ENCODE measurements at places on chromosomes 16 and 17.

GRCh38 chr17:82528484-82529265 lies 9.1 kb downstream of the FOXK2 start:
- no peak for DNase-seq

- DNase-seq = no peak
Measured at GRCh38 chr17:3002538-3003295, 60.7 kb downstream of the OR1D5 start.

DNA sequence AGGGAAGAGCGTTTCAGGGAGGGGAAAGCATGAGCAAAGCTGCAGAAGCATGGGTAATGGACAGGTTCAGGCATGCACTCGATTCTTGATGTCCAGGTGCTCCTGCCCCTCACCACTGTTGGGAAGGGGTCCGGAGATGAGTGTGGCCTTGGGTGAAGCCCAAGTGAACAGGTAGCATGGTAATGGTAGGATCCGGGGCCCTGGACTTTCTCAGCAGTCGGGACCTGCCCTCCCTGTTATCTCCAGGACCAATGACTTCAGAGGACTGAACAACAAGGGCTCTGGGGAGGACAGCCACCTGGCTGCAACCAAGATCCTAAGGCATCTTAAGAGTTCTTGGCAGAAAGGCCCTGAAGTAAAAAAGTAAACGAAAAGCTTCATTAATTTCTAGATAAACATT lies 306.8 kb downstream of the CPPED1 start:
- DNase-seq = no peak

DNA sequence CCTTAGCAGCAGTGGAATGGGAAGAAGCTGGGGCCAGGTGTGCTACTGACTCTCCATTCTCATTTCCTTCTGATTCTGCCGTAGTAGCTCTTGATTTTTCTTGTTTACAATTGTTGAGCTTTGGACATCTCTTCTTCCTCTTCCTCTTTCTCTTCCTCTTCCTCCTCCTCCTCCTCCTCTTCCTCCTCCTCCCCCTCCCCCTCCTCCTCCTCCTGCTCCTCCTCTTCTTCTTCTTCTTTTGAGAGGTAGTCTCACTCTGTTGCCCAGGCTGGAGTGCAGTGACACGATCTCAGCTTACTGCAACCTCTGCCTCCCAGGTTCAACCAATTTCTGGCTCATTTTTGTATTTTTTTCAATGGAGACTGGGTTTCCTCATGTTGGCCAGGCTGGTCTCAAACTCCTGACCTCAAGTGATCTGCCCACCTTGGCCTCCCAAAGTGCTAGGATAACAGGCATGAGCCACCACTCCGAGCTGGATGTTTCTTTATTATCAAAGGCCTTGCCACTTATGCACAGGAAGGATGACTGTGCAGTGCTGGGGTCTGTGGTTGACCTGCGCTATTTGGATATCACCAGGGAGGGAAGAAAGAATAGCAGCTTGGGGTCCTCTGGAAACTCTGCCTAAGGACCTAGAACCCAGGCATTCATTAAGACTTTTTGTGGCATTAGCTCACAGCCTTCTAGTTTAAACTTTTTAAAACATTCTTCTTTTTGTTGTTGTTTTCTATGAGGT lies 127.8 kb upstream of the KCNJ16 start:
- DNase-seq = no peak

DNA sequence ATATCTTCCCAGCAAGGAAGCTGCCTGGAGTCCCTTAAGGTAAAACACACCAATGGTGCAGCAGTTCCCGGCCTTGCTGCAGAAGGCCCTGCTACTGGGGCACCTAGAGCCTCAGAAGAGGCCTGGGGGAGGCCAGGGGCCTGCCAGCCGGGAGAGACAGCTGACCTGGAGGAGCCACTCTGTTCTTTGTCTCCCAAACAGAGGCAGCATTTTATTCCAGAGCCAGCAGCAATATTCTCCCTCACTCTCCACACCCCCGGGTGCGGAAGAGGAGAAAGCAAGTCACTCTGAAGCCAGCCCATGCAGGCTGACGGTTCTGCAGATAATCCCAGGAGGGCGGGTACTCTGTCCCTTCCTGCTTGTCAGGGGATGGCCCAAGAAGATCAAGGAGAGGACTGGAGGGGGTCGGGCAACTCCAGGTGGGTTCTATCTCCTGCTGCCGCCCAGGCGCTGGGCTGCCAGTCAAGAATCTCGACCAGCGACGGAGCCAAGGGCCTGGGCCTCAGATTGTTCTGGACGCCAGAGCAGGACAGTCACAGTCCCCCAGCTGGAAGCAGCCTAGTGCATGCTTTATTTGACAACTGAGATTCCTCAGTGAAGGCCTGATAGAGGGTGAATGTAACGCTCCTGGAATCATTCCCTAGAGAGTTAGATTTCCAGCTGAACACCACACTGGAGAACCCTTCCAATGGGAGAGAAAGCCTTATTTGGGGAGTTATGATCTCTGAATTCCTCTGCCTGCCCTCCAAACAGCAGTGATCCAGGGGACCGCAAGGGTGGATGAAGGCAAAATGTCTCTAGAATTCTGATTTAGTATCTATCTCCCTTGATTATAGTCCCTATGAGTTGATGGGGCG lies 1.1 kb upstream of the KIFC3 start:
- DNase-seq = no peak

DNA sequence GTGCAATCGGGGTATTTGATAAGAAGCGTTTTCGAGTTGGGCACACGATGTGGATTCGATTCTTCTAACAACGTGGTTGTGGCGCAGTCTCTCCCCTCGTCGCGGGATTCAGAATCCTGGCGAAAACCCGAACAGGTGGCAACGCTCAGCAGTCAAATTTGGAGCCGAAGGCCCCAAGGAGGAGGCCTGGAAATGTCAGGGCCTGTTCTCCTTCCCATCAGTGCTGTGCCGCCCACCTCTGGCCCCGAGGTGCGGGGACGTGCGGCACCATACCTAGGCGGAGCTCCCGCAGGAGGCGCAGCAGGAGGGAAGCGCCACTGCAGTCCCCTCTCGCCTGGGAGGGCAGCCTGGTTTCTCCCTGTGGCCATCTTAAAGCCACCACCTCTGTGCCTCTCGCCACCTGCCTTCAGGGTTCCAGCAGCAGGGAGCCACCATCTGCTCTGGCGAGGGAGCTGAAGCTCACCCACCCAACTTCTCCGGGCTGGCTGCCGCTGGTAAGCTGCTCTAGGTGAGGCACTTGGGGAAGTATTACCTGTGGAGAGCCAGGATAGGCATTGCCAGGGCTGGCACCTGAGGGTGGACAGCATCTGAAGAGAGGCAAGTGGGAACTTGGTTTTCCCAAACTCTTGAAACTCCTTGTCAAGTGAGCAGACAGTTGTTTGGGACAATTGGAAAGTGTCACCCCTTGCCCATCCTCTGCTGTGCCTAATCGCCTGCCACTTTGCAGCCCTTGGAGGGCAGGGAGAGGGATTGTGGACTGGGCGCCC lies 2.6 kb upstream of the AATF start:
- DNase-seq = no peak

- DNase-seq = no peak
Measured at GRCh38 chr17:80374732-80375585, 40.0 kb upstream of the ENDOV start.

DNA sequence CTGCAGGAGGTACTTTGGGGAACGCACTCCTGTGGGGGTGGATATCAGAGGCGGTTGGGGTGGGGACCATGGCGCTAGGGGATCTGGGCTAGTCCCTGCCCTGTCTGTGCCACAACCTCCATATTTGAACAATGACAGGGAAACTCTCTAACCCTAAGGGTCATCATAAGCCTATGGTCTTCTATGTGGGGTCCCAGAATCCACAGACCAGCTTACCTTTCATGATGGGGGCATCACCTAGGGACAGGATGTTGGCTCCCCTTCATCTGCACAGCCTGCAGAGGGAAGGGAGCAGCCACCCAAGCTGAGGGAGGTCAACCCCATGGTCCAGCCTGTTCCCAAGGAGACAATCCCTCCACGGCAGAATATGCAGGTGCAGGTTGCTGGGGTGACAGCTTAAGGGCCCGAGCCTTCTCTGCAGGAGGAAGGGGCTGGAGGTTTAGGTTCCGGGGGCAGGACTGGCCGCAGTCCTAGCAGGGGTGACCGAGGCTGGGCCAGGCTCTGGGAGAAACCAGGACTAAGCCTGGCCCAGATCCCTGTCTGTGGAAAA lies 1.7 kb downstream of the ORAI3 start:
- no peak for DNase-seq

DNA sequence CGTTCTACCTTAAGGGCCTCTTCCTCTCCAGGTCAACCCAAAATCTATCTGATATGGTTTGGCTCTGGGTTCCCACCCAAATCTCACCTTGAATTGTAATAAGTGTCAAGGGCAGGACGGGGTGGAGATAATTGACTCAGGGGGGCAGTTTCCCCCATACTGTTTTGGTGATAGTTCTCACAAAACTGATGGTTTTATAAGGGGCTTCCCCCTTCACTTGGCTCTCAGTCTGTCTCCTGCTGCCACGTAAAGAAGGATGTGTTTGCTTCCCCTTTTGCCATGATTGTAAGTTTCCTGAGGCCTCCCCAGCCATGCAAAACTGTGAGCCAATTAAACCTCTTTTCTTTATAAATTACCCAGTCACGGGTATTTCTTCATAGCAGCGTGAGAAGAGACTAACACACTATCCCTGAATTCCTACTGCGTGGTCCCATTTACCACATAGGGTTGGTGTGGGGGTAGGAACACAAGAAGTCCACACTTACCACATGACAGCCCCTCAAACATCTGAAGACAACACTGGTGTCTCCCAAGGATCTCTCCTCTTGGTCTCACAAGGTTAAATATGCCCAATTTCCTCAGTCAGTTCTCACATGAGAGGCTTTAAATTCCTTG lies 8.2 kb downstream of the COTL1 start:
- DNase-seq = no peak

- no peak for DNase-seq
Measured at GRCh38 chr16:87140211-87141200, 176.7 kb downstream of the C16orf95 start.

DNA sequence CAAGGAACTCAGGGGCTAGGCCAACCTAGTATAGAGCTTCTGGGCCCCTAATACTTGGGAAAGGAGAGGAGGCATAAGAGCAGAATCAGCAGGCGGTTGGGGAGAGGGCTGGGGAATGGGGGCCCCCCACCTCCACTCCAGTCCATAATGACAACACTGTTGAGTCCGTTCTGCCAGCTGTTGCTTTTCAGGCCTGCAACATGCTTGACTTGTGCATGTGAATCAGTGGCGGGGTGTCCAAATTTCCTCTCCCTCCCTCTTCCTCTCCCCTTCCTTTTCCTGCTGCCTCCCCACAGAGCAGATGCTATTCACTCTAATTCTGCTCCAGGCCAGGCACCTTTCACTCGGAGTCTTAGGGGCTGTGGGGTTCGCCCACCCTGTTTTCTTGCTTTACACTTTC lies 31.7 kb downstream of the SGSM2 start:
- no peak for DNase-seq

DNA sequence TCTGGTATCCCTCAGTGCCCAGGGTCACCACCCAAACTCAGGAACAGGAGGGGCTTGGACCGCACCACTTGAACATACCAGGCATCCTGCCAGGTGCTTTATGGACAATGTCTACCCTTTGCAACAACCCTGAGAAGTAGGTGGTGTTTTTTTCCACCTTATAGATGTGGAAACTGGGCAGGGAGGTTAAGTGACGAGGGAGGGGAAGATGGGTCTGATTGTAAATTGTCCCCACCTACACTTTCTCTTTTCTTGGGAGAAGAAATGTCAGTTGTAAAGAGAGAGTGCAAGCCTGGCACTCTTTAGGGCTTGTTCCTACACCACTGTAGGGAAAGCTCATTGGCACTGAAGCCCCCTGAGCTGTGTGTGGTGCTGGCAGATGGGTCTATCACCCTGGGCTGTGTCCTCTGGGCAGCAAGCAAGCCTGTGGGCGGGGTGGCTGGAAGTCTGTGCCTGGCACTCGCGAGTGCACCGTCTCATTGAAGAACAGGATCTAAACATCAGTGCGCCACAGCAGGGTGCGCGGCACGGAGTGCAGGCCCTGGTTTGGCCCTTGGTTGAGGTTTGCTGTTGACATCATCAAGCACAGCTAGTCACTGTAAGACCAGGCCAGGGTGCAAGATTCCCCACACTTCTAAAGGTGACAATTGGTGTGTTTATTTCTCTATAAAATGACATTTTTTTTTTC lies 15.1 kb downstream of the NOD2 start:
- DNase-seq = no peak

DNA sequence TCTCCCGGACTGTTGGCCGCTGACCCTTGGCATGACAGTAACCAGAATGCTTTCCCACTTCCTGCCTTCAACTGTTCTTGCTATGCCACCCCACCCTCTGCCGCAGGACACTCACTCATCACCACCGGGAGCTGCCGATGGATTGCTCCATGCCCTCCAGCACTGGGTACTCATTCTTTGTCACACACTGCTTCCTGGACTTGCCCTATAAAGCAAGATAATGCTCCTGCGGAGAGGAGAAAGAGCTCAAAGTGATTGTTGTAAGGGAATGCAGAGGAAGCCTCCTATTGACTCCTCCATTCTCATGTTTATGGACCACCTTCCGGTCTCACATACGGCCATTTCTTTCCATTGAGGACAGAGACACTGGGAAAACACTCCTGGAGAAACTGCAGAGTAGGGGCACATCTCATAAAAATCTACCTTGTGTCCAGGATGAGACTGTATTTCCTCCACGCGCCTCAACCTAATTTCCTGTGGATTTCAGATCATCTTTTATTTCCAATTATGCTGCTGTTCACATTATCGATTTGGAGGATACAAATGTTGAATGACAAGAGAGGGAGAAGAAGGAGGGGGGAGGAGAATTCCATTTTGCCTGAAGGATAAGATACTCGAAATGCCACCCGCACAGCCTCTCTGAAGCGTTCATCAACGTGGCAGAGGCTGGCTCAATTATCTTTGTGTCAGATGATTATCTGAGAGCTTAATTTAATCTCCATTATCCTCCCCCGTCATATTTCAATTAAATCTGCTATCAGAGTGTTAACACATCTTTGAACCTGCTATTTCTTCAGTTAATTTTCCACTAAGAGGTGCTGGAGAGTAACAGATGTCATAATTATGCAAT lies 486.1 kb upstream of the SALL1 start:
- DNase-seq = no peak

DNA sequence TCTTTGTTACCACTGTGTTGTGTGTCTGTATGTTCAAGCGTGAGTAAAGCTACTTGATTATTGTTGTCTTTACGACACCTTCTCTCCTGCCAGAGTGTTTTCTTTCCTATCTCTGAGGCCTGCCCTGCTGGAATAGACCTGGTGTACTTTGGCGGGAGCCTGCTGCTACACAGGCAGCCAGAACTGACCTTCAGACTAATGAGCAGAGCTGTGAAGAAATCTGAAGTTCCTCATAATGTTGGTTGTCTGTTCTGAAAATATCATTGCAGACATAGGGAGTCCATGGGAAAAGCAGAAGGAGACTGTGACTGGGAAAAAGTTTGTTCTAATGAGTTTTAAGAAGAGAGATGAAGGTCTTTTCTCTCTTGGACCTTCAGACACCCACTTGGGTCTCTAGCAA lies 9.8 kb downstream of the RHOT1 start:
- DNase-seq = no peak
